CD8-positive, alpha-beta memory T cell (primary cell): ENCODE measurements at places on chromosomes 3 and 15. TPM values are rescaled to one million over a fixed set of nuclear protein-coding genes. Genes with fewer than 3 reads are reported as not detected.

SLC6A1 gene
- total RNA-seq = not detected

PPP1R14D gene
- not detected for total RNA-seq

ZCWPW2 gene
- 0.27 TPM for total RNA-seq

LRRC34 gene
- total RNA-seq = 2.5 TPM

SLC9C1 gene
- total RNA-seq = not detected

PDZRN3 gene
- not detected for total RNA-seq

VEPH1 gene
- total RNA-seq = not detected

IDH3A gene
- 151 TPM for total RNA-seq

EPHB1 gene
- total RNA-seq = not detected

DNASE1L3 gene
- not detected for total RNA-seq

ATP13A5 gene
- not detected for total RNA-seq

THAP10 gene
- 0.20 TPM for total RNA-seq

FAM81A gene
- total RNA-seq = 0.83 TPM

SRGAP3 gene
- total RNA-seq = 0.84 TPM

PLS1 gene
- 4.1 TPM for total RNA-seq
